ENCODE measurements at places on chromosomes 4 and X. TPM values are rescaled to one million over a fixed set of nuclear protein-coding genes. Genes with fewer than 3 reads are reported as not detected.

DNA sequence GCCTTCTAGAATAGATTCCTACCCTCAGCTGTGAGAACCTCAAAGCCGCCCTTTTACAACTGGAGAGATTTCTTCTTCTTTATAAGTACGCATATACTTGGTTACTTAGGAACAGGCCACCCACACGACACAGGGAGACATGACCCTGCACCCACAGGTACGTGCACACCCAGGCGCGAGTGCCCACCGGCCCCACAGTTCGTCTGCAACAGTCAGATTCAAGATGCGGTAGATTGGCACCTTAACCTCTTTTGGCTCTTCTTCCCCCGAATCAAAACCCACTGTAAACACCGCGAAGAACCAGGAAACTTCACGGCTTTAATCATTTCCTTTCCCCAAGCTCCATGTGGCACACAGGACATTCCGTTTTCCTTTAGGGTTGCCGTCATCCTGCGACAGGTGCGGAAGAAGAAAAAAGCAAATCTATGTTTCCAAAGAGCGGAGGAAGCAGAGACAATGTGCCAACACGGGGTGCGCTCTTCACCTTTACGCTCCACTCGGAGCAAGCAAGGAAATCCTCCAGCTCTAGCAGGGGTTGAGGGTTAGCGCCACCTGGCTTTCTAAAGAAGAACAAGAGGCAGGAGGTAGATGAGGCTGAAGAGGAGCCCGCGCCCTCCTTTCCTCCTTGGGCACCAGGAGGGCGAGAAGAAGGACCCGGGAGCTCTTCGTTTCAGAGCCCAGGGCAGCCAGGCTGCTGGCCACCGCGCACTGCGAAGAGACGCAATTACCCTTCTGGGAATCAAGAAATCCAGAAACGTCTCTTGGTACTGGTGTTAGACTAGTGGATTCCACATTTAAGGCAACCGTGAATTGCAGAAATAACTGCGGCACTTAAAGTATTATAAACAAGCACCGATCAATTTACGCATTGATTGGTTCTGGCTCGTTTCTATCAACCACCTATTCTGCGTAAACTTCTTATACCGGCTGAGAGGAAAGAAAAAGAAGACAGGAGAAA, 35.7 kb downstream of the HAND2 start:
- no peak for DNase-seq

DNA sequence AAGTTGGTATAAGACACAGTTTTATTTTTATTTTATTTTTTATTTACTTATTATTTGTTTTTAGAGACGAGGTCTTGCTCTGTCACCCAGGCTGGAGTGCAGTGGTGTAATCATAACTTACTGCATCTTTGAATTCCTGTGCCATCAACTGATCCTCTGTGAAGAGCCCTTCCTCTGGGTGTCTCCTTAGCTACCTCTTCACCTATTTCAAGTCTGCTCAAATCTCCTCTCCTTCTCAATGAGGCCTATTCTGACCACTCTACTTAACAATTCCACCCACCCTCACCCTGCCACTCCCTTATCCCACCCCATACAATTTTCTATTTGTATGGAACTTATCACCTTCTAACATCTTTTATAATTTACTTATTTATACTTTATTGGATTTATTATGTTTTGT, 183.4 kb downstream of the PPP3CA start:
- no peak for DNase-seq

DNA sequence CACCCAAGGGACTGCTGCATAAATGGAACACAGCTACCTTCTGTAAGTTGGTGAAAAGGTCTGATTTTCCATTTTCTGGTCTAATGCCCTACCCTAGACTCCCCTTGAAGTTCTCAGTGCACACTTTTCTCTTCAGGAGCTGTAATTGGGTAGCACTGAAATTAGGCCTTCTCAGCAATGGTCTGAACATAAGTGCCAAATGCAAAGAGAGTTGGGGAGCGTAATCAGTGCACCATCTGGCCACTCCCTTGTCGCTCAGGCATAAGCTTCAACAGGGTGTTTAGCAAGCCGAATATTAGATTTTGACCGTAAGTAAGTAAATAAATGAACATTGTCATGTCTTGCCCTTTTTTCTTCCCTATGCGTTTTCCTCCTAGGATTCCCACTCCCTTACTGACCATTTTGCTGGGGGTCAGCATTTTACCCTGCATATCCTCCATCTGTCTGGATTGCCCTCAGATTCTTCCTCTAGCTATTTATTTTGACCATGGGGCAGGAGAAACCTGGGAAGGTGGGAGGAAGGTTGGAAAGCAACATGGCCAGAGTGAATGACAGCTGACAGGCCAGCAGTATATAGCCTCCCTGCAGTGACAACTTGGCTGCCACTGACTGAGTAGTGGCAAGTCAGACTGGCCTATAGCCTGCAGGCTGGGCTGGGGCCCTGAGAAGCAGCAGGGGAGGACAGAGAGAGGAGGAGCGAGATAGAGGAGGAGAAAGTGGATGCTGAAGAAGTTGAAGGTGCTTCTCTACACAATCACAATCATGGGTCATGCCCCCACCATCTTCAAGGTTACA, 2.7 kb downstream of the NHSL2 start:
- DNase-seq, result no peak

DNA sequence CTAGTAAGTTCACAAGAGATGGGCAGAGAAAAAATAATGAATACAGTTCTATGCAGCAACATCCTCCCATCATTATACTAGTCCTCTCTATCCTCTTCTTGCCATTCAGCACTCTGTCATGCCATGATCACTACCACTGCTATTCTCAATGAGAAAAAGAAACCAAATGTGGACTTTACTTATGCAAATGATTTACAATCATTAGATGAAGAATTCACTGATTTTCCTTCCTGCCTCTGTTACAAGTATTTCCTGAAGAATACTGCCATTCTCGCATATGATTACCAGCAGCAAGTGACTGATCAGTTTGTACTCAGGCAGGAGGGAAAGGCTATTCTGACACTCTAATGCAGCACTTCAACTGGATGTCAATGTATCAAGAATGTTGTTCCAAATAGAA, 50.3 kb downstream of the WDFY3 start:
- DNase-seq, result no peak

DNA sequence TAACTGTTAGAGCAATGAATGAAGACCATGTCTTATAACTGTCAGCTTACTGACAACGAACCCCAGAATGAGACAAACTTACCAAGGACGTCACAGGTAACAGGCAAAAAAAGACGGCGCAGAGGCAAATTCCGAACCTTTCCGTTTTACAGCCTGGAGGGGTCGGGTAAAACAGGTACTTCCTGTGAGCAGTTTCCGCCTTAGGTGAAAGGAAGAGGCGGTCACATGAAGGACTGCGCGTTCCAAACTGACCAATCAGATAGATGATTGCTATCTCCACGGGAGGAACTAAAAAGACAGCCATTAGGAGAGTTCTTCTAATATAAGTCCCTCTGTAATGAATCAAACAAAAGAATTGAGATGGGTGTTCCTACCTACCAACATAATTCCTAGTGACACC, at the start of gene COX7B2:
TSS of gene COX7B2 (minus strand) at position 168 of the 400 bp plus-strand sequence. CDS start 174,053 bp downstream, outside the sequence.
- no peak for DNase-seq

DNA sequence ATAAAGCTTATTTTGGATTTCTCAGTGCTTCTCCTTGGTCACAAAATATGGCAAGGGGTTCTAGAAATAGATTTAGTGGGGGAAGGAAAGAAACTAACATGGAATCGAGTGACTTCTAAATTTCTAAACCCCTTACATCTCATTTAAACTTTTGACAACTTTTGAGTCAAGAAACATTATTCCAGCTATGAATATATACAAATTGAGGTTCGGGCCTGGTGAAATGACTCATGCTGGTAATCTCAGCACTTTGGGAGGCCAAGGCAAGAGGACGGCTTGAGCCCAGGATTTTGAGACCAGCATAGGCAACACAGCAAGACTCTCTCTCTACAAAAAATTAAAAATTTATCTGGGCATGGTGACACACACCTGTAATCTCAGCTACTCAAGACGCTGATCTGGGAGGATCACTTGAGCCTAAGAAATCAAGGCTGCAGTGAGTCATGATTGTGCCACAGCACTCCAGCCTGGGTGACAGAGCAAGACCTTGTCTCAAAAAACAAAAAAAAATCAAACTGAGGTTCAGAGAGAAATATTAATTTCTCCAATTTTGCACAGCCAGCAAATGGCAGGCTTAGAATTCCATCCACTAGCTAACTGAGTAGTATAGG, 99.8 kb downstream of the ANXA3 start:
- no peak for DNase-seq

DNA sequence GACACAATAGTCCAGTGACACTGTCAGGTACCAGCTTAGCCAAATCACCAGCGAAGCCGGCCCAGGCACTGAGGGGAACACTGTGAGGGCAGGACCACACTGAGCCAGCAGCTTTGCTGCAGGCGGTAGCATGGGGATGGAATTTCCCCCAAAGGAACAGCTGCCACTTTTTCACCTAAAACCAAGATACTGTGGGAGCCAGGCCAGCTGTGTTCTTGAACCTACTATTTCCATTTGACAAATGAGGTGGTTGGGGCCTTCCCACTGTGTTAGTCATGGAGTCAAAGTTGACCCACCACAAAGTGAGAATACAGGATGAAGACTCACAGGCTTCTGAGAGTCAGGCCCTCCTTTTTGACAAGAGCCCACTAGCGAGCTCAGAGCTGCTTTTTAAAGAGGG, 70.7 kb upstream of the SH3RF1 start:
- no peak for DNase-seq

GRCh38 chr4:80097400-80098177, 24.6 kb upstream of the ANTXR2 start:
- DNase-seq, result no peak

DNA sequence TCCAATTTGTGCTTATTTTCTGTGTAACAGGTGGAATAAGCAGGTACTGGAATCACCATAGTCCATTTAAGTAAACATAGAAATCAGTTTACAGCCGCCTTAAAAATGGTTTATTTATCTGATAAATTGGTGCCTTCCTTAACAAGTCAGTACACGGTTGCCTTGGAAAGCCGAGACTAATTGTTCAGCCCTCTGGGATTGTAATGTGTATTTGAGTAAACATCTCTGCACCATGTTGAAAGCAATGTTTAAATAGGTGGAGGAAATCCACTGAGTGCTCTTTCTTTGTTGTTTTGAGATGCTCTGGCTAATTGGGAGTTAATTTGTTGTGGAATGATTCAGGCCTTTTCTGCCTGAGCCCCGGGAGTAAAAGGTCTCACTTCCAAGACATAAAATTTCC, 45.7 kb upstream of the ADRA2C start:
- no peak for DNase-seq

DNA sequence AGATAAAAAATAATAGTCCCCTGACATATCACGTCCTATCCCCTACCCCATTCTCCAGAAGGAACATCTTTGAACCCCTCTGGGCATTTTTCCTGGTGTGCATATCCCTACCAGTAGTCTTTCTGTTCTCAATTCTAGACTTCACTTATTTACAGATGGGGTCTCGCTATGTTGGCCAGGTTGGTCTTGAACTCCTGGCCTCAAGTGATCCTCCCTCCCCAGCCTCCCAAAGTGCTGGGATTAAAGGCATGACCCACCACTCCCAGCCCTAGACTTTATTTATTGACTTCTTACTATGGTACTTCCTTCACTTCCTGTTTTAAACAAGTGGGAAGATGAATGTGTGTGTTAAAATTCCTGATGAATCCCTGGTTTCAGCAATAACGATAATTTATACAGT, 612 bp upstream of the RRAGB start:
- no peak for DNase-seq

DNA sequence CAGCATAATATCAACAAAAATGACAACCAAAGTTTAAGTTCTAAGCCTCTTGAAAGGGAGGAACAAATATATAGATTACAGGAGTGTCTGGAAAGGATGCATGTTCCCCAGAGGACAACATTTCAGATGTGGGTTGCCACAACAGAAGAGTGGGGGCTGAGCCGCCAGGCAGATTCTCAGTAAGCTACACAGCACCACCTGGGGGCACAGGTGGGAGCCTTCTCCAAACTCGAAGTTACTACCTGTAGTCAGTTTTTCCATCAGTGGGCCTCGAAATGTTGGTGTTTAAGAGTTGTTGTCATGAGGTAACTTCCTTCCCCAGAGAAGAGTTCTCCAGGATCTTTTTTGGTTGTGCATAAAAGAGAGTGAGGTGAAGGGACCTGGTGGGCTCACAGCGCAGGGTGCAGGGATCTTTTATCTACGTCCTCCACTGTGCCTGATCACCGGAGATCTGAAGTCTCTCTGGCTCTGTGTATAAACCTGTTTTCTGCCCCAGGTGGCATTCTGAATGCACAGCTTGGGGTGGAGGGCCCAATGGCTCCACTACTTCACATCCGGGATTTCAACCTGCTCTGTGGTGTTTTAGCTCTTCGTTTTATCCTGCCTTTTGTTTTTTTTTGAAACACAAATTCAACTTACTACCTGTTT, 58.4 kb upstream of the STS start:
- no peak for DNase-seq

DNA sequence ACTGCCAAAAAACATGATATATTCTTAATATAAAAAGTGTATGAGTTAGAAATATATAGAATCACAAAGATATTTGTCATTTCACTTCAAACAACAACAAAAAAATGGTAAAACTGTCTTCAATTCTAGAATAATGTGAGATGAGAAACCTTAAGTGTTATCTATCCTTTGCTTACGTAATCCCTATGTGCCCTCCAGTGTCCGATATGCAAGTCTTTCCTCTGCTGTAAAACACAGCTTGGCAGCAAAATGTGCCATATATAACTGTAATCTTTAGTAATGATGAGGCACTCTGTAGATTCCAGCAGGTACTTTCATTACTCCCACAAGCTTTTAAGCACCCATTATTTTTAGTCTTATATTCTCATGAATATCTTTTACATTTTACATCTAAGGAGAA, 555.1 kb upstream of the FRG1 start:
- DNase-seq, result no peak

GRCh38 chr4:126591583-126591982, 1041.2 kb upstream of the INTU start:
- no peak for DNase-seq

DNA sequence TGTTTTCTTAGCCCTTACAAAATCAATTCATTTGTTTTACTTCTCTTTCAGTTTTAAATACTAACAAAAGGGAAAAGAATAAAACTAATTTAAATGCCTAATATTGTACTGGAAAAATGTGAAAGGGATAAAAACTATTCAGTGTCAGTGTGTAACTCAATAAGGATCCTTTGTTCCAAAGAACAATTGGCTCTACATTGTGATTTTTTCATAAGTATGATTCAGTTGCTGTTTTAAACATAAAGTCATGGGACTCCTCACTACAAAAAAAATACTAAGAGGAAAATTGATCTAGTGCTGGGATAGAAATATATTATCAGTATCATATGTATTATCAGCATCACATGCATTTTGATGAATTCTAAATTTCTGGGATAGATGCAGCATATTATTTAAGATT, 199.4 kb upstream of the TRAM1L1 start:
- DNase-seq, result no peak

Gene GATA1
- not detected for total RNA-seq

Gene CYSLTR1
- total RNA-seq, result not detected

Gene GLUD2
- 6.5 TPM for total RNA-seq

Gene TXK
- not detected for total RNA-seq

Gene AR
- 7.9 TPM for total RNA-seq

Gene STAP1
- total RNA-seq, result not detected

Gene MAGEA2
- not detected for total RNA-seq

Measured in neural crest cell (in vitro differentiated cells).